Stimulated activated CD4-positive, alpha-beta T cell treated with anti-CD3 and anti-CD28 coated beads, Interleukin-12 subunit alpha, Interleukin-12 subunit beta, amount 100 ng/mL, for 48 hours (primary cell): ENCODE measurements at places on chromosomes 6 and 20.

DNA sequence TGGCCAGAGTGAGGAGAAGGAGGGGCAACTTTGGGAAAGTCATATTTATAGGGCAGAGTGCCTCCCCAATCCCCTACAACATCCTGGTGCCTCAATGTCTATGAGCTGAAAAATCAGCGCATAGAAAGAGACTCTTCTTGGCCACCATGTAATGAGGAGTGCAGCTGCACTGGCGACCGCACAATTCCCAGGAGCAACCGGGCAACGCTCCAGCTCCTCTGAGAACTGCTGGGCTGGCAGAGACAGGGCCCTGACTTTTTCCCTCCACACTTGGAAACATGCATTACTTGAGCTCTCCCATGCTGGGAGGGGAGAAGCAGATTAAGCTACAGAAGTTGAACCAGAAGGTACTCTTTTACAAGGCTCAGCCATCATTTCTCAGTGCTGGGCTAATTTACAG lies 31.4 kb upstream of the MARCKS start:
- DNase-seq, result no peak

GRCh38 chr20:37350649-37351574 lies 5.0 kb downstream of the SRC start:
- DNase-seq, result no peak

DNA sequence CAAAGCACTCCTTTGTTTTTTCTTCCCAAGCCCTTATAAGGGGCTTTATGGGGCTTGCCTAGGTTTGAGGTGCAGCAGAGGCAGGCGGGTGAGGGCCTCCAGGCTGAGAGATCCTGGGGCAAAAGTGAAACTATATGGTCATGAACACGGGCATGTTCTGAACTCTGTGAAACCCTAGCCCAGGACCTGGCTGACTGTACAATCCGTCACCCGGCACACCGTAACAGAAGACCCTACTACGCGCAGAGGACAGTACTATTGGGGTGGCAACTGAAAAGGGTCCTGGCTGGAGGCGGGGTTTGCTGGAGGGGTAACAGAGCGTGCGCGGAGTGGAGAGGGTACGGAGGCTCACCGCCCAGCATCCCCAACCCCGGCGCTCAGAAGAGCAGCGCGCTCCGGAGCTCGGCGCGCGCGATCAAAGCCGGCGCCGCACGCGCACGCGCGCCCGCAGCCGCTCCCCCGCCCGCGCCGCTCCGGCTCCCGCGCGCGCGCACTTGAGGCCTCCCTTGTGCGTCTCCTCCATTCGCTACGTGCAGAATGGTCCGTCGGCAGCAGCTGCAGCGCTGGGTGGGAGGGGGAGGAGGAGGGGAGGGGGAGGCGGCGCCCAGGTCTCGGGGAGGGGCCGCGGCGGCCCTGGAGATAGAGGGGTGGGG lies 54.2 kb downstream of the MRPL14 start:
- DNase-seq, result peak; percentile 87

DNA sequence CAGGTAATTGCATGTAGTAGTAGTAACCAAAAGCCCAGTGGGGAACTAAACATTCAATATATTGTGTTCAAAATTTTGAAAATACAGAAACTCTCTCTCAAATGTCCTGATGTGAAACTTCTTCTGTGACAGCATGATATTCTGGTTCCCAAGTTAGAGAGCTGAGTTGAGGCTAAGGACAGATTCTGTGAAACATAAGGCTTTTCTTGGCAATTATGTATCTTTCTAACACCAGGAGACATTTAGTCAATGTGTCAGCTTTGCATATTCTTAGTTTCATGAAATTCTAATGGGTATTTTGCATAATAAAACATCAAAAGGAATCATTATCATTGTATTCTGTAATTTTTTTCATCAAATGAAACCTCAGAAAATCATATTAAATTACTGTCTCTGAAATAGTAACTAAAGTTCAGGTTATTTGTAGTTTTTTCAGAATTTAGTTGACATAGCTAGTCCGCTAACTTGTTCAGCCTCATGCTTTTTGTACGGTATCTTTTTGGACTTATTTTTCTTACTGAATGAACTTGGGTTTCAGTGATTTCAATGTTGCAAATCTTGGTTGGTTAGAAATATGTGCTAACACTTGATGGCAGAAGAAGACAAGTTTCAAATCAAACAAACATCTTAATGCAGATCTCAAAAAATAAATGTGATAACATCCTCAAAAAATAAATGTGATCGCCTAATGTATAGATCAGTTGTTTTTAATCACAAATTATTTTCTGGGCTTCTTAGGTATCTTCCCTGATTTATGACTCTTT lies 70.4 kb downstream of the AKAP7 start:
- no peak for DNase-seq

DNA sequence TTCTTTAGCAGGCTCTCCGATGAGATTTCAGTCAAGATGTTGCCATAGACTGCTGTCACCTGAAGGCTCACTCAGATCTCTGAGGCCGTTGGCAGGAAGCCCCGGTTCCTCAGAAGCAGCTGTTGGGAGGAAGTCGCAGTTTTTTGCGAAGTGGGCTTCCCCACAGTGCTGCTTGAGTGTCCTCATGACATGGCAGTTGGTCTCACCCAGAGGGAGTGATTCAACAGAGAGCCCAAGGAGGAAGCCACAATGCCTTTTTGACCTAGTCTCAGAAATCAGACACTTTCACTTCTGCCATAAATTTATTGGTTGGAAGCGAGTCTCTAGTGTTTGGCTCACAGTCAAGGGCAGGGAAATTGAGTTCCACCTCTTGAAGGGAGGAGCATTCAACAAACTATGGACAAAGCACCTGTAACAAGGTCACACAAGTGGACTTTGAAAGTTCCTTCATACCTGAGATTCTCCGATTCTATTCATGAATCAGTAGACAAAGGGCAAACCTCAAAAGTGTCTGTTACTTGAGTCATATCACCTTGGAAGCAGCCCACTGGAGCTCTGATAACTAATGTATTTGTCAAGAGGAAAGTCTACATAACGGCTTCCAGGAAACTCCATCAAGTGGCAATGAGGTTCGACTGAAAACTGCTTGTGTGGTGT lies 208.3 kb downstream of the TASP1 start:
- DNase-seq, result no peak

DNA sequence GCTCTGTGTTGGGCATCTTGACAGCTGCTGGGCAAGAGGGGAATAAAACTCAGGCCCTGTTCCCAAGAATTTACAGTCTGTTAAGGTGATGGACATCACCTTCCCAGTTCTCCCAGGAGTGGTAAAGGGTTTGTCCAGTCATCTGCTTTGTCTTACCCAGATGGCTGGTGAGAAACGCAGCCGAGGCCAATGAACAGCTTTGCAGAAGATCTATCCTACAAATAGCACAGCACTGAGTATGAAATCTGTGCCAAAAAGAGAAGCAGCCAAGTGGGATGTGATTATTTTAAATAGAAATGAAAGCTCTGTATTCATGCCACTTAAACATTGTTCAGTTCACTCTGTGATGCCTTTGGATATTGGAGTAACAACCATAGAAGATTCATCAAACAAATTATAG lies 132.7 kb upstream of the SLC22A16 start:
- no peak for DNase-seq

- no peak for DNase-seq
Observed at GRCh38 chr6:69937402-69938136, 71.2 kb downstream of the COL19A1 start.

- DNase-seq, result no peak
Observed at GRCh38 chr6:115882174-115882573, 178.5 kb downstream of the FRK start.

- DNase-seq, result no peak
Observed at GRCh38 chr6:169701311-169701953, 397 bp downstream of the WDR27 start.

DNA sequence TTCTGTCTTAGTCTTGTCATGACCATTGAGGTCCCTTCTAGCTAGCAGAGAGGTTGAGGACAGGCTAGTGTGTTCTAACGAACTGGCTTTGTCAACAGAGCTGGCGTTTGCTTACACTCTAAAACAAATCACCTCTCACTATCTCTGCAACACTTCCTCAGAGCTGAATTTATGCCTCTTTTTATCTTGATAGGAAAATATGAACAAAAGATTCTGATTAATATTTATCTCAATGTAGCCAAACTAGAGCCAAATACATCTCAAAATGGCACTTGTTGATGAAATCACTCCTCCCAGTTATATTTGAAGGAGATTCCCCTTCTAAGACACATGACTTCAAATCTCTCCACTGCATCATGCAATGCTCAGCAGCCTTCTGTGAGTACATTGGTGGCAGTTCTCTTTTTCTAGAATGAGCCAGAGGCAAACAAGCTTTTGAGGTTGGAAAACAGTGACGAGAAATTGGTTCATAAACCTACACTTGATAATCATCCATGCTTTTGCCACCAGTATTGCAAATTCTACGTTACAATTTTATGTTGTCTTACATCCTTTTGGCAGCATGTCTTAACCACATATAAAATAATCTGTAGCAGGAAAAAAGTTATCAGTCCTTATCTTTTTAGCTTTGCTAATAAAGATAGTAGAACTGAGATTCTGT lies 615.7 kb upstream of the CITED2 start:
- DNase-seq, result no peak

DNA sequence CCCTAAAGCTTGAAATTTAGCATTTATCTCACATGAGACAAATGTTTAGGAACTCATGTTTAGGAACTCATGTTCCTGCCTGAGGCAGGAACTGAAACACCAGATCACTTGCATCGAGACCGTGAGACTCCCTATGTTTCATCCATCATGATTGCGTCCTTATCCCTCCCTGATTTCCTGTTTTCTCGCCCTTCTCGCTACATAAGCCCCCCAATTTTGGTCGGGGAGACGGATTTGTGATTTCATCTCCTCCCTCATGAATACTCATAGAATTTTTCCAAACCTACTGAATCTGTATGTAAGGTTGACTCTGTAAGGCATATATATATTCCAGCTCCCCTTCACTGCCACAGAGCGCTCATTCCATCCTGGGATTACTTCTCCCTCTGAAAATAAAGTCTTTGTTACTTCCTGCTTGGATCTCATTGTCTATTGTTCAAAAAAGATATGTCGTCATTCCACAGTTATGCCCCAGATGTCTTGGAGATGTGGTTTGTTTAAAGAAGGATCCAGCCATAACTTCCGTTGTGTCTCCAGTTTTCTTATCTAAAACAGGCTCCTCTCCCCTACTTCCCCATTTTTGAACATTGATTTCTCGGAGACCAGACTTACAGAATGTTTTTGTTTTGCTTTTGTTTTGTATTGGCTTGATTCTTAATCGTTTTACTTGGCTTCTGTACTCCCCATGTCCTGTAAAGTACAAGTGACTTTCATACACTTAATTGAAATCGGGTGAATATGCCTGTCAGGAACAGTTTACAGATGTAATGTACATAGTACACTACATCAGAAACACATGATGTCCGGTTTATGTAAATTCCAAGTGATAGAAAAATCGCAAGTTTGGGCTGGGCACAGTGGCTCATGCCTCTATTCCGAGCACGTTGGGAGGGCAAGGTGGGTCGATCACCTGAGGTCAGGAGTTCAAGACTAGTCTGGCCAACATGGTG lies 118.7 kb downstream of the HFE start:
- no peak for DNase-seq

GRCh38 chr20:35514371-35514932 lies 15.0 kb downstream of the C20orf173 start:
- DNase-seq, result no peak

- no peak for DNase-seq
Observed at GRCh38 chr6:142839686-142840040, 105.3 kb downstream of the HIVEP2 start.

GRCh38 chr6:38432479-38432878 lies 207.2 kb downstream of the BTBD9 start:
- no peak for DNase-seq

DNA sequence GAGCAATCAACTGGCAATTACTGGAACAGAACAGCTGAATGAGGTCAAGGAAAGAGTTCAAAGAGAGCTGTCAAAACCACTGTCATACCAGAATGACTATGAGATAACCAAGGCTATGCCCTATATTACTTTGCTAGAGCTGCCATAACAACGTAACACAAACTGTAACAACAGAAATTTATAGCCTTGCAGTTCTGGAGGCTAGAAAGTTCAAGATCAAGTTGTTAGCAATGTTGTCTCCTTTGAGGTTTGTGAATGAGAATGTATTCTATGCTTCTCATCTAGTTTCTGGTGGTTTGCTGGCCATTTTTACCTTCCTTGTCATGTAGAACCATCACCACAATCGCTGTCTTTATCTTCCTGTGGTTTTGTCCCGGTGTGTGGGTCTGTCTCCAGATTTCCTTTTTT lies 1323.0 kb upstream of the GJE1 start:
- no peak for DNase-seq

GRCh38 chr6:137968455-137968804 lies 101.4 kb downstream of the TNFAIP3 start:
- no peak for DNase-seq

DNA sequence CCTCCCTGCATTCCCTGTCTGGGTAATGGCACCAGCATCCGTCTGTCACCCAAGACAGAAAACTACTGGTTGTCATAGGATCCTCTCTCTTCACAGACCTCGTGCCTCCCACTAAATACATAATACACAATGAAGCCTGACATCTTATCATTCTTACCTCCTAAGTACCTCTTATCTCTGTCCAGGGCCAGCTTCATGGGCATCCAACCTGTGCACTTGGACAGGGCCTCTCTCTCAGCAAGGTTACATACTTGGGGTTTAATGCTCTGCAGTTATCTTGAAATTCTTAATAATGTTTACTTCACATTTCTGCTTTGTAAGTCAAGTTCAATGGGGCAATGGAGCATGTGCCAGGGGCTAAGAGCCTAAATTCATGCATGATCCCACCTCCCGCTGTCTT lies 30.8 kb upstream of the KLHL31 start:
- DNase-seq, result no peak

DNA sequence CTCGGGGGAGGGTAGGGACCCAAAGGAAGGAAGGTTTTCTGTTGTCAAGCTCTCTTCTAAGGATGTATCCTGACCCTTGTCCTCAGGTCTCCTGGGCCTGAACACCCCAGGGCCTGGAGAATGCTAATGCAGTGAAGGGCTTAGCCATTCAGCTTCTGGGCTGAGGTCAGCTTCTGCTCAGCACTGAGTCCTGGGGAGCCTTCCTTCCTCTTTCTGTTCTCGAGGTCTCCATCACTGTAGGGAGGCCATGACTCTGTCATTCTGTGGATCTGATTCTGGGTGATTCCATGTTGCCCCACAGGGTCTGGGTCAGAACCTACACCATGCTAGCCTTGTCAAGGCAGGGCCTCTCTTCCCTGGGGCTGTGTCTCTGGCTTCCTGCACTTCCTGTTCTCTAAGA lies 712.7 kb downstream of the DHX35 start:
- DNase-seq, result no peak

DNA sequence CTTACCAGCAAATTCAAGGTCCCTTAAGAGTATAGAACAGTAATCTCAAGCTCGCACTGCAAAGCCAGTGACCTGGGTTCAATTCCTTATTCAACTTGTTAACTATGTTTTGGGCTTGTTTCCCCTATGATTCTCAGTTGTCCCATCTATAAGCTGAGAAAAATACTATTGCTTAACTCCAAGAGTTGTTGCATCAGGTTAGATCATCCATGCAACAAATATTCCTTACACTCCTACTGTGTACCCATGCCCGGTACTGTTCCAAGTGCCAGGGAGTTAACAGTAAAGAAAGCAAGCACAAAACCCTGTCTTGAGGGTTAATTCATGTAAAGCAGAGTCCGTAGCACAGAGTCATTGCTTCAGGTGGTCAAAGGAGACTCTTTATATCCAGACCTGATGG lies 247.3 kb downstream of the MAFB start:
- no peak for DNase-seq

GRCh38 chr20:15528391-15529111 lies 1044.7 kb downstream of the KIF16B start:
- DNase-seq, result no peak
